ENCODE measurements at places on chromosomes 11 and 22.

DNA sequence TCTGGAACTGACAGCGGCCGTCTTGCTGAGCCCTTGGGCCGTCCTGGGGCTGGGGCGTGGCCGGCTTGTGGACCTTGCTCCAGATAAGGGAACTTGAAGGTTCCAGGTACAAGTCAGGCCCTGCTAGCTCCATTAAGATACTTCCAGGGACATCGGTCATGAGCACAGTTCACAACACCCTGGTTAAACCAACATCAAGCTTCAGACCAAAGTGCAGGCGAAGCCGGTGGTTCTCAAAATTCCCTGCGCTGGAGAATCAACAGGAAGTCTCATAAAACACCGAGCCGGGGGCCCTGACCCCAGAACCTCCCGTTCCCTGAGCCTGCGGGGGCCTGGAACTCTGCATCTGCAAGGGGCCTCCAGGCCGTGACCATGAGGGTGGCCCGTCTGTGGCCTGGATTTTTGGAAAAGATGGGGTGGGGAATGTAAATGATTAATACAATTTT lies 1043.8 kb downstream of the BRD1 start:
- no peak for DNase-seq

GRCh38 chr22:45529105-45529504 lies 26.4 kb downstream of the FBLN1 start:
- DNase-seq, result no peak

DNA sequence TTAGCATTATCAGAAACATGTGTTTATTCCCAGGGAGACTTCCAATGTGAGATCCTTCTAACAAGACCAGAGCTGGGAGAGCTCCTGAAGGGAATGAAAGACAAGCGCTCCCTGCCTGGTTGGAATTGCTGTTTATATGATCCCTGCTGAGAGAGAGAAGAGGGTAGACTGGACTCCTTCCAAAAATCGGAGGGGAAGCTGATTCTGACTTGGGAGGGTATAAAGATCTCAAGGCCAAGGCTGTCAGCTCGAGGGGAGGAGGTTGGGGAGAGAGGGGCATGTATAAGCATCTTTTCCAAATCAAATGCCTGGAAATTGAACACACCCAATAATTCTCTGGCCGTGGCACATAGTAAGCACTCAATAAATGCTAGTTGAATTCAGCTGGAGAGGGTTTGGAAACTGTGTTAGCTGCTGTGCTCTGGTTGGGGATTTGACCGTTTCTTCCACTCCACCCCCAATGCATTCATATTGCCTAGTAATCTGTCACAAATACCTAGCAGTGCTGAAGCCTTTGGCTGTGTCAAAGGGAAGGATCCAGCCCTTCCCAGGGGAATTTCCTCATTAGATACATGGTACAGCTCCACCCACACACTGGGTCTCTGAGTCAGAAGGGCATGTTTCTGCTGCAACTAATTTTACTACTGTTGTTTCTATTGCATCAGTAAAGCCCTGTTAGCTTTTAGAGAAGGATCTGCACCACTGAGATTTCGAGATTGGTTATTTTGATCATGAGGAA lies 61.5 kb downstream of the CACNG2 start:
- no peak for DNase-seq

- DNase-seq, result no peak
Measured at GRCh38 chr11:84775503-84775902, 851.6 kb downstream of the DLG2 start.

DNA sequence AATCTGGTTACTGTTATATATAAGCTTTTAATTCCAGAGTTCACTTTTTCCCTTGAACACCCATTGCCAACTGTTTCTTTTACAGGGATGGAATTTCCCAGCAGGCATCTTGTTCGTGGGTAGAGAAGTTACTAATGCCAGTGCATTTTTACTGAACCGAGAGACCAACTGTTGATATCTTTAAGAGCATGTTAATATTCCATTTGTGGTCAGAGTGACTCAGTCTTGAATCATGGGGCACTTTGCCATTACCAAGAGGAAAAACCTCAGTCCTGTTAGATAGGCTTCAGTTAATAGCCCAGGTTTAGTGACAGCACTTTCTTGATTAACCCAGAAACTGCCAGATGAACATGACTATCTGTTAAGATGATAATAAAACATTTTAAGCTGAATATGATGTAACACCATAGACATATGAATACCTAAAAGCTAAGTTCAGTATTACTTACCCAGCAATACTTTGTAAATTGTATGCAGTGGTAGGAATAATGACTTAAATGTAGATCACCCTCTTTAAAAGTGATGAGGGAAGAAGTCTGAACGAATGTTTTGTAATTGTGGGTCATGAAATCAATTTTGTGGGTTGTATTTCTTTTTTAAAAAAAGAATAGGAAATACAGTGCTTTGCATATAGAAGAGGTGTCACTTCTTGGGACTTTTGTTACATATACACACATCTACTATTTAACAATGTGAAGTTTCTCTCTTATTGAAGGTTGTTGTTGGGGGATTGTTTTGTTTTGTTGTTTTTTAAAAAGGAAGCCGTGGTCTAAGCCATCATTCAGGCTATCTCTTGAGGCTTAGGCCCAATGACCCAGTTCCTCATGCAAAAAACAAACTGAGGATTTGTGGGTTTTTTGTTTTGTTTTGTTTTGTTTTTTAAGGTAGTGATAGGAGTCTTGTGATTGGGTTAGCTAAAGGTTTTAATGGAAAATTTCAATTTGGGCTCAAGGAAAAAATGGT lies 79.2 kb upstream of the GRIK4 start:
- peak; percentile 91 for DNase-seq

DNA sequence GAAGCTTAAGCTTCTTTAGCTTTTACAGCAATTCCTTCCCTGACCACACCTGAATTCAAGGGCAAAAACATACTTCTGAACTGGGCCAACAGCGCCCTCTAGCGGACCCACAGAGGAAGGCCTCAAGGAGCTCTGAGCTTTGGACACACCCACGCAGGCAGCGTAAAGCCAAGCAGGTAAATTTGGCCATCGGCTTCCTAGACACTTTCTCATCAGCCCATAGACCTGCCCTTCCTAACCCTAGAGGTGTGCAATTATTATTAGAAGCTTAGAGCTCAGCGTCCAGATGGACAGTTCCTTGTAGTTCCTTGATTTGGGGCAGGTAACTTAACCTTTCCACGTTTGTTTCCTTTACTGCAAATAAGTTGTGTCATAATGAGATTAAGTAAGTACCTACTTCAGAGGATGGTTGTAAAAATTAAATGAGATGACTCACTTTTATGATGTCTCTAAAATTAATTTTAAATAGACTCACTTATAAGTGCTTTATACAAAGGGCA lies 25.7 kb upstream of the HMGXB4 start:
- peak; percentile 80 for DNase-seq

DNA sequence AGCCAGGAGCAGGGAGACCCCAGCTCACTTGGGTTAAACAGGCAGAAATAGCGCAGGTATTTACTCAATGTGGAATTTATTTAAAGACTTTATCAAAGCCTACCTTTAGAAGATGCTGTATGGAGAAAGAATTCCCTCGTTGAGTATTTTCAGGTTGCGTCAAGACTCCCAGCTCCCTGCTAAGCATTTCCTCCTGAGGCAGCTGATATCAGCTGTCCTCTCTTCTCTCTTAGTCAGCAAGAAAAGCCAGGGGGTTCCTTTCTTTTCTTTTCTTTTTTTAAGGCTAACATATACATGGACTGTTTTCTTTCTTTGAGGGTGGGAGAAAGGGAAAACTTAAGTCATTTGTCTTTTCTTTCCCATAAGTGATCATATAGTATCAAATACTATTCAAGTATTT lies 125.8 kb upstream of the POU2AF2 start:
- no peak for DNase-seq

DNA sequence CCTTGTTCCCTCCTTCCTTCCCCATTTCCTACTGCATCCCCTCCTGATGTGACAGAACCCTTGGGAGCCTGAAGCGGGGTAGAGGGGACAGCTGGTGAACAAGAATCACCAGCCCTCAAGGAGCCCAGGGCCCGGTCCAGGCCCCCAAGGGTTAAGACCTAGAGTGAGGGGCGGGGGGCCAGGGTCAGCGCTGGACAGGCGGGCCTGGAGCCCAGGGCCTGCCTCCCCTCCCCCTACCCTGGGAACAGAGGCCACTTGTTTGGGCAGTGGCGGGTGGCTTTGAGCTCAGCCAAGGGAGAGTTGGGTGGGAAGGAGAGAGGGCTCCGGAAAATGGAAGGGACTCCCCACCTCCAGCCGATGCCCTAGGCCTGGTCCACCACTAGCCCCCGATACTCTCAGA lies 2.1 kb downstream of the ARAP1 start:
- no peak for DNase-seq

DNA sequence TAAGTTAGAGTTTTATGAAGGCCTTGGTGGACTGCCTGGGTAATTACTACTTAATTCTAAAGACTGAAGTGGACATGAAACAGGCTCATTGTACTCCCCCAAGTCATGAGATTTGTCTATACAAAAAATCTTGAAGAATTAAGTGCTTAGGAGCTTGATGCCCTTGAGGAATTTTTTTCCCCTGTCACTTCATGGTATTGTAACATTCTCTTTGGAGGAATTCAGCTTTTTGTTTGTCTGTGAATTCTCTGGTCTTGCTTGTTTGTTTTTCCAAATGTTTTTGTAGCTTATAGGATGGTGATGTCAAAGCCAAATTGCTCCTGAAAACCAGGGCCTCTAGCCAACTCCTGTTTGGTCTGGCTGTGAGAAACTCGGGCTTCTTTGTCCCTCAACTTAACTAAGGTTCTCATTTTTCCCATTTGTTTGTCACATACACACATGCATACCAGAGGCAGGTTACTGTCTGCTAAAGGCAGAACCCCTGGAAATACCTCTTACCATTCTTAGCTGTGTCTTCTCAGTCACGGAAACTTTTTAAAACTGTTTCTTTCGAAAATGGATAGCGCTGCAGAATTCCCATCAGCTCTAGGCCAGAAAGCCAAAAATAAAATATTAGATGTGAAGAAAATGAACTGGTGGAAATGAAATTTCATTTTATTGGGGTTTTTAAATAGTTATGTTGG lies 66.9 kb downstream of the AMOTL1 start:
- DNase-seq, result no peak

GRCh38 chr11:629237-629583 lies 2.2 kb upstream of the SCT start:
- no peak for DNase-seq

GRCh38 chr22:42562279-42562678 lies 8.5 kb downstream of the SERHL2 start:
- DNase-seq, result no peak

DNA sequence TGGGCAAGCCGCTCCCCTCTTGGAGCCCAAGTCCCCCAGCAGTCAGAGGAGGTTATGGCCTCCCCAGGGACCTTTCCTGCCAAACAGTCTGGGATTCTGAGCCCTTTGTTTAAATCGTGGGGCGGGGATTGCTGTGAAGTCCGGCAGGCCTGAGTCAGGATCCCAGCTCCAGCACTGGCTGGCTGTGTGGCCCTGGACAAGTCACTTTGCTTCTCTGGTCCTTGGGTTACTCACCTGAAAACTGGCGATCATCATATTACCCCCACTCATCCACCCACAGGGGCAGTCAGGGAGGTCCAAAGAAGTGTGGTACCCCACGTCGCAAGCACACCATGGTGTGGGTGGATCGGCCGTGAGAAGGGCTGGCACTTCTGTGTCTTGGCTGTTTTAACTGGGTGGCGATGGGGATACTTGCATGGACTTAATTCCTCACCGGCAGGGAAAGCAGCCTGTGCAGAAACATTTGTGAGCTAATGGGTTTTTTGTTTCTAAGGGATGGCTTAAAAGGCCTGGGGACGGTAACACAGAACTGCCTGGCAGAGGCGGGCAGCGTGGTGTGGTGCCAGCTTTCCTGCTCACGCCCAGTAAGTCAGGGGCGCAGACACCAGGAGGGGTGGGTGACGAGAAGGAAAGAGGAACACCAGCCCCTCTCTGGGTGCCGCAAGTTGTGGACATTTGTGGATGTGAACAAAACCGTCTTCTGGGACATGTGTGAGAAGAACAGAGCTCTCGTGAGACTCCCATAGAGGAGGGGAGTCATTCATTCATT lies 31.6 kb upstream of the PRR5 start:
- DNase-seq, result no peak

GRCh38 chr11:86091566-86091965 lies 22.7 kb upstream of the PICALM start:
- no peak for DNase-seq

GRCh38 chr11:35250621-35251020 lies 111.7 kb downstream of the CD44 start:
- DNase-seq, result no peak

DNA sequence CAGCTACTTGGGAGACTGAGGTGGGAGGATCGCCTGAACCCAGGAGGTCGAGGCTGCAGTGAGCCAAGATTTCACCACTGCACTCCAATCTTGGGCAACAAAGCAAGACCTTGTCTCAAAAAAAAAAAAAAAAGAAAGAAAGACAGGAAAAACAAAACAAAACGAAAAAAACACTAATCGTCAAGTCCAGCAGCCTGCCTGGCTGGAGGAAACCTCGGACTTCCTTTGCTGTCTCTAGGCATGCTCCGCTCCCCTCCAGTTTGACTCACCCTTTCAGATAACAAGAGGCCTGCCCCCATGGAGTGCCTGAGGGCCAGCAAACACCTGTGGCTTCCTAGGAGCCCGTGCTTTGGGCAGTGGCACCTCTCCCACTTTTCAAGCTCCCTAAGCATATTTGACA lies 28.8 kb upstream of the CHKA start:
- DNase-seq, result peak; percentile 44

GRCh38 chr11:33980897-33981296 lies 70.6 kb upstream of the CAPRIN1 start:
- no peak for DNase-seq

DNA sequence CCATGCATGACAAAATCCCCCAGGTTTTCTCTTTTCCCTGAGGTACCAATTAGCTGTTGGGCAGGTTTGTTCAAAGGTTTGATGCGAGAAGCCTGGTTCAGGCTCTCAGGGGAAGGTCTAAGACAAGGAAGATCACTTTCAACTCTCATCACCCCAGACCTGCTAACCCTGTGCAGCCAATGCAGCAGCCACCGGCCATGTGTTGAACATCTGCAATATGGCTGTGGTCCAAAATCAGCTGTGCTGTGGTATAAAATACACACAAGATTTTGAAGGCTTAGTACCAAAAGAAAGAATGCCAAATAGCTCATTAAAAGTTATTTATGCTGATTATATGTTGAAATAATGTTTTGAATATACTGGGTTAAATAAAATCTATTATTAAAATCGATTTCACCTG lies 58.5 kb downstream of the SMCO4 start:
- no peak for DNase-seq

DNA sequence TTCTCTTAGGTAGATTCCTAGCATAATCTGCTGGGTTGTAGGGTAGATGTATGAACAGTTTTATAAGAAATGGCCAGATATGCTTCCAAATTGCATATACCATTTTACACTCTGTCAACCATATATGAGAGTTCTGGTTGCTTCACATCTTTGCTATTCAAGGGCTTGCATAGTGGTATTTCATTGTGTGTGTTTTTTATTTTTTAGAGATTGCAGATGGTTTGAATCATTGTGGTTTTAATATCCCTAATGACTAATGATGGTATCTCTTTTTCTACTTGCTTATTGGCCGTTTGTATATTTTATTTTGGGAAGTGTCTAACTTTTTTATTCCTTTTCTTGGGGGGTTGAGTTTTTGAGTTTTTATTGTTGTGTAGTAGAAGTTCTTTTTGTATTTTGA lies 26.9 kb downstream of the RNF214 start:
- no peak for DNase-seq

All from hematopoietic multipotent progenitor cell treated with erythropoietin and hydrocortisone succinate and interleukin-3 and kit ligand, for 8 days (in vitro differentiated cells).